ENCODE measurements at places on chromosomes 13 and 19.

GRCh38 chr13:40252676-40253075 is 413.8 kb downstream of the FOXO1 start:
- DNase-seq = no peak

GRCh38 chr13:35378939-35379338 is 97.5 kb downstream of the MAB21L1 start:
- DNase-seq = no peak

DNA sequence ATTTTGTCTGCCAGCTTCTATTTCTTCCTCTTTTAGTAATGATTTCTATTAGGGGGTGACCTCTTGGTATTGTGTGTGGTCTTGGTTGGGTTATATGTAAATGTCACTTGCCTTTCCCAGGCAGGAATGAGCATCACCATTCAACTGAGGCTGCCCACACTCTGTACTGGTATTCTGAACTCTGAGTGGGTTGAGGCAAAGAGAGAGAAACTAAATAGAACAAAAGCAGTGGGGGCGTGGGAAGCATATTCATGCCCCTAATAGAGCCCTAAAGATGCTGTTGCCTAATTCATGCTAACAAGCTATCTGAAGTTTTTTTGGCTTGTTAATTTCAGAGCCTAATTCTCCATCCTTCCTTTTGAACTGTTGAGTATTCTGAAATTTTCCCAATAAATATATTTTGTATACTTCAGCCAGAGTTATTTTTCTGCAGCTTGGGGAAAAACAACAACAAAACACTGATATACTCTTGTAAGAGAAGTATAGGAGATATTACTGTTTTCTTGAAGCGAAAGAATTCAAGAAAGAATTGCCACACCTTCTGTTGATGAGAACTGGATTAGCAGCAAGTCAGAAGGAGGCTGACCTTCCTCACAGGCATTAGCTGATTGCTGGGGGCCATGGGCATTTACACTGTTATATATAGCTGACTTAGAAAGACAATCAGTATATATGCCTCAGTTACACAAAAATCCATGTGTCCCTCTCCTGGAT is 315.8 kb upstream of the KLF12 start:
- DNase-seq = no peak

- DNase-seq = no peak
Measured at GRCh38 chr19:10433131-10433536, 12.8 kb downstream of the PDE4A start.

GRCh38 chr13:82878536-82878935 is 1003.7 kb downstream of the SLITRK1 start:
- DNase-seq = no peak

- no peak for DNase-seq
Measured at GRCh38 chr19:54399189-54399588, 16.1 kb upstream of the TTYH1 start.

DNA sequence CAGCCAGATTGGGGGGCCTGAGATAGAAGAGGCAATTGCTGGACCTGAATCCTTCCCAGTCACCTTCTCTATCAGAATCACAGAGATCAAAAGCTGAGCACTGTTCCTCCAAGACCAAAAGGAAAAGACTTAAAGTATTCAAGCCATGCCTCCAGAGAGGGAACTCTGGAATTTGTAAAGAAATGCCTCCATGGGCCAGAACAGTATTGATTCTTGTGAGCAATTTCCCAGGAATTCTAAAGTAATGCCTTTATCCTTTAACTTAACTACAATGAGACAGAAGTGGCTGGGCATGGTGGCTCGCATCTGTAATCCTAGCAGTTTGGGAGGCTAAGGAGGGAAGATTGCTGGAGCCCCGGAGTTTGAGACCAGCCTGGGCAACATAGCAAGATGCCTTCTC is 148.8 kb downstream of the FLT1 start:
- DNase-seq = no peak

DNA sequence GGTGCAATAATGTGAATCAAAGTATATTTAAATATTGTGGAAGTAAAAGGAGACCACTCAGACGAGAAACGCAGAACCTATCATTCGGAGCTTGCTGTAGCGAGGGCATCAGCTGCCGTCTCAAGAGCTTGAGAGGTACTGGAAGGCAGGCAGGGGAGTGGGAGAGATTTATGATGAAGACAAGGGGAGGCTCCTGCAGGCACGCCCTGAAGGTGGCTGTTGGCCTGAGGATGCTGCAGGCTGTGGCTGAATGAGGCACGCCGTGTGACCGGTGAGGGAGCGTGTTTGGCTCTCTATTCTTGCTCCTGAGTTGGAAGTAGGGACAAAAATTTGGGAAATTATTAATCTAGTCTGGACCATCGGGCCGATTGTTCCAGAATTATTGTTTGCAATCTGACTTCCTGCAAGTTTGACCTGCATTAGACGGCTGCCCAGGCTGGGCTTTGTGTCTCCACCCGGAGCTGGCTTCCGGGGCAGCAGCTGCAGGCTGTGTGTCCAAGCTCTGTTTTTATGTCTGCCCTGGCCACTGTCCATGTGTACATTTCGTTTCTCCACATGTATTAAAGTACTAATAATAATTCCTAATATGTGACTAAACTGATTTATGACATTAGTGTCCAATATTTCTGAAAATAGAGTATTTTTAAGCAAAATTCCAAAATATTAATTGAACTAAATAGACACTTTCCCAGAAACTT is 91.1 kb upstream of the ANKRD10 start:
- DNase-seq = peak; percentile 53

DNA sequence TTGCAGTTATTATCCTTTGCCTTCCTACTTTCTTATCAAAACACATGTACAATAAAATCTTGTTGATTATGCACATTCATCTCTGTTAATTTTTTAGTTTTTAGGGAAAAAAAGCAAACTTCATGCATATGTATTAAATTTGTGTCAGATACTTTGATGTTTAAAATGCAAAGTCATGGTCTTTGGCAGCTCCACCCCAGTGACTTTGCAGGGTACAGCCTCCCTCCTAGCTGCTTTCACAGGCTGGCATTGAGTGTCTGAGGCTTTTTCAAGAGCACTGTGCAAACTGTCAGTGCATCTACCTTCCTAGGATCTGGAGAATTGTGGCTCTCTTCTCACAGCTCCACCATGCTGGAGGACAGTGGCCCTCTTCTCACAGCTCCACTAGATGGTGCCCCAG is 1988.1 kb upstream of the PCDH20 start:
- DNase-seq = no peak

GRCh38 chr19:52197964-52198363 is 8.1 kb downstream of the PPP2R1A start:
- DNase-seq = no peak

DNA sequence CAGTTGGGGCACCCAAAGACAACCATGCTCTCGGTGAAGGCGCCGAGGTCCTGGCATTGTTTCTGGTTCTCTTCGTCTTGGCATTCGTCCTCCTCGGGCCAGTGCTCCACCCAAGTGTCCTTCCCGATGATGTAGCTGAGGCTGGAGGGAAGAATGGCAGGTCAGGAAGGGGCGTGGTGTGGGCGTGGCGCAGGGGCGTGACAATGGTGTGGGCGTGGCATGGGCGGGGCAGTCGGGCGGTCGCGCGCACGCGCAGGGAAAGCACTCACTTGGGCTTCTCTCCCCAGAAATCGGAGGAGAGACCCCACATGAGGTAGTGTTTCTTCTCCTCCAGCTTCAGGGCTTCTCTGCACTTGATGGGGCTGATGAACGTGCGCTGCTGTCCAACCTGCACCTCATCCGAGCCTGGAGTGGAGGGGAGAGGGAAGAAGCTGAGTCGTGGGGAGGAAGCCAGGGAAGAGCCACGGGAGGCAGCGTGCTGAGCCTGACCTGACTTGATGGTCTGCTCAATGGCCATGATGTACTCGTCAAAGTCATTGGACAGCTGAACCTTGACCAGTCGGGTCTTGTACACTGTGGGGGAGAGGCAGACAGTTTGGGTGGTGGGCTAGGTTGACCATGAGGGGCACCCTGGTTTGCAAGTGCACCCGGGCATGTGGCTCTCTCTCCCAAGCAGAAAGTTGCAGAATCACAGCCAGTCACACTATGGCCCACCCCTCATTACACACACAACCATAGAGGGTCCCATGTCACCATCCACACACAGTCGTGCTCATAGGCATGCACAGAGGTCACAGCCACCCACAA is 8.1 kb upstream of the TNFSF14 start:
- no peak for DNase-seq

DNA sequence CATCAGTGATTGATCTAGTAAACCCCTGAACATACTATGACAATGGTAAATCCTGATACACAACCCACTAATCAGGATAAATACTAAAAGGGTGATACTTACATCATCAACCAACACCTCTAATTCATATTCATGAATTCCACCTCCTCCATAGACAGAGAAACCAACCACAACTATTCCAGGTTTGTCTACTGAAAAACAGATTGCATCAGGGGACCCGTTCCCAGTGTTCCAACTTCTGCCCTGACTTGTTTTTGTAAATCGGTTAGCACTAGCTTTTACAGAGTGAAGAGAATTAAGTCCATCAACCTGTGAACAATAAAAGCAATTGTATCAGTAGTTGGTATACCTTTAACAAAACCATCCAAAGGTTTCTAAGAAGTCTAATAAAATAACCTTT is 149.2 kb downstream of the MYCBP2 start:
- DNase-seq = no peak

- peak; percentile 61 for DNase-seq
Measured at GRCh38 chr19:58154287-58154678, 3.7 kb upstream of the ZNF329 start.

DNA sequence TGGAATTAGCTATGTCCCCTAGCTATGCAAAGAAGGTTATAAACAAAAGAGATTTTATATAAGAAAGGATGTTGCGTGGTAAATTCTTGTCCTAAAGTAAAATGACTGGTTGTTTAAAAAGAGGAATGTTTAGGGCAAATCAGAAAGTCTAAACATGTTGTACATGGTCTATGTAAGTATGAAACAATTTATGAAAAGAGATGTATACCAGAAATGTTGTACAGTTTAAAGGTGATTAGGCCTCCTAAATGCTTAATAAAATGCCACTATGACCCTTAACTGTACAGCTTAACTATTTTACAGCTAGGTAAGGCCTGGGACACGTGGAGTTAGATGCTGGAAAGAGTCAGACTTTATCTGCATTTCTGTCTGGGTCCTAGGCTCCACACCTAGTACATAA is 775.9 kb upstream of the KLHL1 start:
- no peak for DNase-seq

DNA sequence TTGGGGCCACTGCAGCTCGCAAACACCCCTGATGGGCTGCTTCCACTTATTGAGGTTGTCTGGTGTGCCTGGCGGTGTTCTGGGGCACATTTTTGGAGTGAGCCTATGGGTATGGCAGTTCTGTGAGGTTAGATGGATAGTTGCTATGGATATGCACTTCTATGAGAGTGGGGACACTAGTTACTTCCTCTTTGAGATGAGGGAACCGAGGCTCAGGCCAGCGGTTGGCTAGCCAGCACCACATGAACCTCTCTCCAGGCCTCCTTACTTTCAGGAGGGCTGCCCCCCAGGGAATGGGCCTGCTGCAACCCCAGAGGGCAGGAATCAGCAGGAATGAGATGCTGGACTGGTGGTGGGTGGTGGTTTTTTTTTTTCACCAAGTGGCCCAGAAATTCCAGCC is 13.5 kb upstream of the PRR19 start:
- no peak for DNase-seq

GRCh38 chr13:86559901-86560300 is 760.7 kb upstream of the SLITRK6 start:
- no peak for DNase-seq

GRCh38 chr13:75788481-75788981 is 152.4 kb downstream of the LMO7 start:
- DNase-seq = peak; percentile 46

DNA sequence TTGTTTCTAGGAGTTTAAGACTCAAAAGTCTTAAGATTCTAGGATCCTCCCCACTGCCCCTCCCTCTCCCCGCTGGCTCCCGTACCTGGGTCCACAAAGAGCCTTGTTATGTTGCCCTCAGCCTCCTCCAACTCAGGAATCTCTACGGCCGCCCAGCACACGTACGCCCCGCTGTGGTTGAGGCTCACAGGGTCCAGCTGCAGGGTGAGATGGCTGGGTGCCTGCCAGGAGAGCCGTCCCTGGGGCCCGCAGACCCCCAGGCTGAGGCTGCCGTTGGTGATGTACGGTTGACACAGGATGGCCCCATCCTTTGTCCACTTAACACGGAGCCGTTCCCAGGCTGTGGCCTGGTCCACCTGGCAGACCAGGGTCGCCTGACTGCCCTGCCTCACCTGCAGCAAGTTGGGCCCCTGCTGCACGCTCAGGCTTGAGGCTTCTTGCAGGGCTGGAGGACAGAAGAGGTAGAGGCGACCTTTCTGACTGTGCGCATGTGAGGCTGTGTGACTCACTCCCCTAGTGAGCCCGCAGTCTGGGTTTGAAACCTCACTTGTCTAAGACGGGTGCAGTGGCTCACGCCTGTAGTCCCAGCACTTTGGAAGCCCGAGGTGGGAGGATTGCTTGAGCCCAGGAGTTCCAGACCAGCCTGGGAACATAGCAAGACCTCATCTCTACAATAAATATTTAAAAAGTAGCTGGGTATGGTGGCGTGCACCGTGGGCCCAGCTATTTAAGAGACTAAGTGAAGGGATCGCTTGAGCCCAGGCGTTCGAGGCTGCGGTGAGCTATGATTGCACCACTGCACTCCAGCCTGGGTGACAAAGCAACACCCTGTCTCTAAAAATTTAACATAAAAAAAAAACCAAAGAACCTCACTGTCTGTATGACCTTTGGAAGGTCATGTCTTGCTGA is 4.0 kb downstream of the TMIGD2 start:
- no peak for DNase-seq

- DNase-seq = peak; percentile 23
Measured at GRCh38 chr19:7230826-7231225, 63.4 kb downstream of the INSR start.

- no peak for DNase-seq
Measured at GRCh38 chr13:50537029-50537428, 306.5 kb downstream of the DLEU7 start.

GRCh38 chr19:55228403-55229031 is at the start of gene TMEM86B:
TSS of gene TMEM86B (minus strand) at chr19:55228763. CDS start at chr19:55228741, 22 bp downstream.
- no peak for DNase-seq

DNA sequence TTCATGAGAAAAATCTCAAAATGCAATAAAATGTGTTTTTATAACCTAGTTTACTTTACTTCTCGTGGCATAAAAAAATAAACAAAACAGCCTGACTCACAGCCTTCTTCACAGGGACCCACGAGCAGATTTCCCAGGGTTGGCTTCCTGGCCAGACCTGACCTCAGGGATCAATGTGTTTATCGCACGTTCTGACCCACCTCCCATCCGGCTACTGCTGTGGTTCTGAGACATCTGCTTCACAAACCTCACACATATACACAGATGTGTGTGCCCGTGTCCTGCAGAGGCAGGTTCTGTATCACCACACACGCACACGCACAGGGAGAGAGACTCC is 118.3 kb downstream of the COL4A2 start:
- no peak for DNase-seq

DNA sequence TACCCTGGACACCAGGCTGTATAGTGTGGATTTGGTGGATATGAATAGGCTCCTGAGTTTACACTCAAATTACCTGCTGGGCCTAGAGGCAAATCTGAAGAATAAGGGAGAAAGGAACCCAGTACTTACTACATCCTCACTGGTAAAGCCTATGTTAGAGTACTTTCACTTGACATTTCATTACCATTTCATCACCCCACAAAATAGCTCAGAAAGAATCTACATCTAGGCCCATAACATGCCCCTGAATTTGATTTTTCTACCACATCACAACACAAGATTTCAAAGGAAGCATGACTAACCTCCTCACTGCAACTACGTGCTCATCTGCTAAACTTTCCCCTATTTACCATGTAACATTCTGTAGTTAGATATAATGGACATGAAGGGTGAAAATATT is 43.3 kb downstream of the VWA8 start:
- peak; percentile 33 for DNase-seq

Data from AG20443 (cell line).